A172 (cell line): ENCODE measurements at places on chromosomes 13 and 19. TPM values are rescaled to one million over a fixed set of nuclear protein-coding genes. Genes with fewer than 3 reads are reported as not detected.
A peak's percentile ranks its signal among the peaks of the same experiment; 100 is the strongest.

GRCh38 chr13:44617648-44618047 is 41.5 kb upstream of the TSC22D1 start:
- no peak for DNase-seq

DNA sequence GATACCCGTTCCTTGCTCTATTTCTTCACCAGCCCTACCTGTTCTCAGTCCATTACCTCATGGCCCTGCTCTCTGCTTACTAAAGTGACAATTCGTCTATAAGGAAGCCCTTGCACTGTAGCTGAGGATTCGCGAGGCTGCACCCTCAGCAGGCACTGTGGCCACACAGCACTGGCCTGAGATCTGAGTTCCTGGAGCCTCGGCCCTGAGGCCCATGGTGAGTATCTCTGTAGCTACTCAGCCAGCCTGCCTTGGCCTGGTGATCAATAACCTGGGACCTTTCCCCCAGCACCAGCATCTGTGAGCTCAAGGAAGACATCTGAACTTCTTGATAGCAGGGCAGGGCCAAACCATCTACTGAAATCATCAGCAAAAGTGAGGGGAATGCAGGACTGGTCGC is 90.7 kb downstream of the RGCC start:
- no peak for DNase-seq

Gene FCGBP
- total RNA-seq: 0.07 TPM in 1 of 2 replicates, not detected in the other

DNA sequence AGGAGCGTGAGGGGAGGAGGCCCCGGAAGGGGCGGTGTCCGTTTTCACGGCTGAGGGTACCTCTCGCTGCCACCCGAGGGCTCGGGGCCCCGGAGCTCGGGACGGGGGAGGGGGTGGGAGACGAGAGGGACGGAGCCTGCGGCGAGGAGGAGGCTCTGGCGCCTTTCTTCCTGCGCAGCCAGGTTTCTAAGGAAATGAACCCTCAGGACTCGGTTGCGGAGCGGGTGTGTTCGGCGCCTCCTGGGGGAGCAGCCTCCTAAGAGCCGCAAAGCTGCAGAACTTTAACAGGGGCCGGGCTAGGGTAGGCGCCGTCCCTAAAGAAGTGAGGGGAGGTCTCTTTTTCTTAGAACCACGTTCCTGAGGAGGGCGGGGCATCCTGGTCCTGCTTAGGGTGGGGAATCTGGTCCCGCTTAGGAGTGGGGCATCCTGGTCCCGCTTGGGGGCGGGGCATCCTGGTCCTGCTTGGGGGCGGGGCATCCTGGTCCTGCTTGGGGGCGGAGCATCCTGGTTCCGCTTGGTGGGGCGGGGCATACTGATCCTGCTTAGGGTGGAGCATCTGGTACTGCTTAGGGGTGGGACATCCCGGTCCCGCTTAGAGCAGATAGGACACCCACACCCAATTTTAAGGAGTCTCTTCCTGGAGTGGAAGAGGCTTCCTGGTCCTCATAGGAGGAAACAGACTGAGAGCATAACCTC is 6.2 kb downstream of the SYT5 start:
- peak; percentile 92 for DNase-seq

- no peak for DNase-seq
Observed at GRCh38 chr19:51194527-51195315, 30.2 kb upstream of the CD33 start.

Gene PDE4C
- 0.02 TPM in 1 of 2 replicates, not detected in the other for total RNA-seq

DNA sequence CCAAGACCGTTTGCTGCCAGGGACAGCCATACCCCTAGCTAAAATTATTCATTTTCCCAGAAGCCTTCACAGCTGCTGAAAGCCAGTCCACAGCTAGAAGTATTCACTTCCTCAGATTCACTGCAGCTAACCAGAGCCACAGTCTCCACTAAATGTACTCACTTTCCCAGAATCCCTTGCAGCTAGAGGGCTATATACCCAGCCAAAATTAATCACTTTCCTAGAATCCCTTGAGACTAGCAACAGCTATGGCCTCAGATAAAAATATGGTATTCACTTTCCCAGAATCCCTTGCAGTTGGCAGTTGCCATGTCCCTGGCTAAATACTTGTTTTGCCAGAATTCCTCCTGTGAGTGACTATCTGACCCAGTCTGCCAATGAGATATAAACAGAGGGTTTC is 13.8 kb upstream of the MEIS3 start:
- no peak for DNase-seq

Gene CPB2
- total RNA-seq: not detected in 2 replicates

DNA sequence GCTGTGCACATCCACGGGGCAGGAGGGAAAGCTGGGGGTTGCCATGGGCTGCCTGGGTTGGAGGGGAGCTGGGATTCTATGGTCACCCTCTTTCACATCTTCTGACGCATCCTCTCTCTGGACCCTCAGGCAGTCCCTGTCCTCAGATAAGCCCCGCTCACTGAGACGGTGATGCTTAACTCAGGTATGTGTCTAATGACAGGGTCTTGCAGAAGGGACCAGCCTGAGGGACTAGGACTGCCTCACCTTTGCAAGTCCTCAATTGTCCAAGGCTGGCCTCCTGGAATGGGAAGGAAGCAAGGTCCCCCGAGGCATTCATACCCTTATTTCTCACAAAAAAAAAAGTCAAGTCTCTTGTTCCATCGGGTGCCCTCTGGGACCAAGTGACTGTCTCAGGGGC is 37.7 kb upstream of the CCNE1 start:
- DNase-seq: no peak

Gene DAND5
- 0.10 and 0.36 TPM in 2 replicates for total RNA-seq

GRCh38 chr19:37218592-37218935 is 550 bp downstream of the ZNF383 start:
- DNase-seq: no peak

Gene PRR19
- total RNA-seq: 2.2 and 3.7 TPM in 2 replicates

DNA sequence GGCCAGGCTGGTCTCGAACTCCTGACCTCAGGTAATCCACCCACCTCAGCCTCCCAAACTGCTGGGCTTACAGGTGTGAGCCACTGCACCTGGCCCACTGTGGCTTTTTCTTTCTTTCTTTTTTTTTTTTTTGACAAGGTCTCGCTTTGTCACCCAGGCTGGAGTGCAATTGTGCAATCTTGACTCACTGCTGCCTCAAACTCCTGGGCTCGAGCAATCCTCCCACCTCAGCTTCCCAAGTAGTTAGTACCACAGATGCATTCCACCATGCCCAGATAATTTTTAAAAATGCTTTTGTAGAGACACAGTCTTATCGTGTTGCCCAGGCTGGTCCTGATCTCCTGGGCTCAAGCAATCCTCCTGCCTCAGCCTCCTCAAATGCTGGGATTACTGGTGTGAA is 12.1 kb upstream of the FCGBP start:
- no peak for DNase-seq

Gene CGB2
- not detected in 2 replicates for total RNA-seq

Gene STARD13
- 8.3 and 9.0 TPM in 2 replicates for total RNA-seq

Gene ZNF256
- 3.1 and 3.7 TPM in 2 replicates for total RNA-seq

Gene ZNF579
- 7.9 and 16.6 TPM in 2 replicates for total RNA-seq

DNA sequence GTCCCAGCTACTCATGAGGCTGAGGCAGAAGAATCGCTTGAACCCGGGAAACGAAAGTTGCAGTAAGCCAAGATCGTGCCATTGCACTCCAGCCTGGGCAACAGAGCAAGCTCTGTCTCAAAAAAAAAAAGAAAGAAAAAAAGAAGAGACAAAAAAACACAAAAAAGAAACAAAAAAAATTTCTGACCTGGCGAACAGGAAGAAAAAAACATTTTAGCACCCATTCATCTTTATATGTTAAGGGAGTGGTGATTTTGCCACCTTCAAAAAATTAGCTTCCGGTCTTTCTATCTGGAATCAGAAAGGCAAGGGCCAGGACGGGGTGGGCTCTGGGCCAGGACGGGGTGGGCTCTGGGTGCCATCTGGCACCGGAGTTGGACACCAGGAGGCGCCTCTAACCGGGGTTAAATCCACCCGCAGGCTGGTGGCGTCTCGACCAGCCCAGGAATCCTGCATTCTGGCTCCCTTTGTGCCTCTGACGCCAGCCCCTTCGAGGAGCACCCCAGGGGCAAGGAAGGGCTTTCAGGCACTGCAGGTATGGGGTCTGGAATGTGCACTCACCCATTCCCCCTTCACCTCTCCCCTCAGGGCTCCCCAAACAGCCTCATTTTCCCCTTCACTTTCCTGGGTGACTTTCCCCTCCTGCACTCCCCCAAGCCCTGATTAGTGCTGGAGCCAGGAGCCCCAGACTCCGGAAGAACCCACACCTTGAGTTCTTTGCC is 10.4 kb upstream of the ZSWIM4 start:
- peak; percentile 69 for DNase-seq

Gene ZNF575
- total RNA-seq: 0.62 TPM in 1 of 2 replicates, not detected in the other

Gene RGL3
- 4.8 and 11.1 TPM in 2 replicates for total RNA-seq

DNA sequence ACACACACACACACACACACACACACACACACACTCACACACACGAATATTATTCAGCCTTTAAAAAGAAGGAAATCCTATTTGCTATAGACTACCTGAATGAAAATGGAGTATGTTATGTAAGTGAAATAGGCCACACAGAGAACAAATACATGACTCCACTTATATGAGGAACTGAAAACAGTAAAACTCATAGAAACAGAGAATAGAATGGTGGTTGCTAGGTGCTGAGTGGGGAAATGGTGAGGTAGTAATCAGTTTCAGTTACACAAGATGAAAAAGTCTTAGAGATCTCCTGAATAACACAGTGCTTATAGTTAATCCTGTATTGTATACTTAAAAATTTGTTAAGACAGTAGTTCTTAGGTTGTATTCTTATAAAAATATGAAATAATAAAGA is 8.2 kb downstream of the ZNF677 start:
- no peak for DNase-seq

DNA sequence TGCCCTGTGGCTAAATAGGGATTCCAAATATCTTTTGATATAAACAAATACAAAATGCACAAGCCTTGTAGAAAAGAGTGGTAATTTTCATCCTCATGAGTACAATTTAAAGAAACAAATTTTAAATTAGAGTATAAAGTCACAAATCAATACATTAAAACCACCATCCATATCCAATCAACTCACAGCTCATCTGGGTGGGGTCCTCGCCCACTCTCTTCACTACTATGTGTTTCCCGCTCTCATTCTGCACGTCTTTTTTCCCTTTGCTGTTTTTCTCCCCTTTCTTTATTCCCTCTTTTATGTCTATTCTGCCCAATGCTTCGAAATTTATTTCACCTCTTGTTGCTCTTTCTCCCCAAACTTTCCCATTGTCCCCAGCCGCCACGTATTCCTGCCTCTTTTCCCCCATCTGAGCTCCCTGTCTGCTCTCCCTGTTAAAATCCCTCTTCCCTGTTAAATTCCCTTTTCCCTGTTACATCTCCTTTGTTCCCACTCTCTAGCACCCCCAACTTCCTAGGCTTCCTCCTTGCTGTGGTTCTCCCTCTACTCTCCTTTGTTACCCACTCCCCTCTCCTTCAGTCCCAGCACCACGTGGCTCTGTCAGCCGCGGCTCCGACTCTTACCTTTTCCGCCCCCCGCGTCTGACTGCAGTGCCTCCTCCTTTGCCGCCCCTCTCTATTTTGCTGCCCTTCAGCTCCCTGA is 1.3 kb downstream of the ZNF616 start:
- DNase-seq: peak; percentile 18

Gene SMAD9
- total RNA-seq: 2.1 and 5.2 TPM in 2 replicates

GRCh38 chr19:18117364-18117691 is 19.8 kb downstream of the MAST3 start:
- no peak for DNase-seq

DNA sequence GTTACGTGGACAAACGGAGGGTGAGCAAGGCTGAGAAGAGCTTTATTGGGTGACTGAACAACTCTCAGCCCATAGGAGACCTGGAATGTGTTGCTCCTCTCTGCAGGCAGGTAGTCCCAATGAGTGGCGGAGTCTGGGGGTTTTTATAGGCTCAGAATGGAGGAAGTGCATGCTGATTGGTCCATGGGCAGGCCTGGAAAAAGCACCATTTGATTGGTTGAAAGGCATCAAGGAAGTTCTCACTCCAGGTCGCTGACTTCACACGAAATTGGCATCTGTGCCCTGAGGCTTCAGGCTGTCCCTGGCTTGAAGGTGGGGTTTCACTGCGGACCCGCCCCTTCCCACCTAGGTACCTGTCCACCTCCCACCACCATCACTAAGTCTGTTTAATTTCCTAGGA is 65.4 kb downstream of the SPATA13 start:
- no peak for DNase-seq

GRCh38 chr19:374183-374885 is 29.7 kb upstream of the MIER2 start:
- no peak for DNase-seq

Gene SIGLECL1
- not detected in 2 replicates for total RNA-seq

Gene CD79A
- not detected in 2 replicates for total RNA-seq
